ENCODE measurements at places on chromosomes 3 and 15.
A peak's percentile ranks its signal among the peaks of the same experiment; 100 is the strongest.

DNA sequence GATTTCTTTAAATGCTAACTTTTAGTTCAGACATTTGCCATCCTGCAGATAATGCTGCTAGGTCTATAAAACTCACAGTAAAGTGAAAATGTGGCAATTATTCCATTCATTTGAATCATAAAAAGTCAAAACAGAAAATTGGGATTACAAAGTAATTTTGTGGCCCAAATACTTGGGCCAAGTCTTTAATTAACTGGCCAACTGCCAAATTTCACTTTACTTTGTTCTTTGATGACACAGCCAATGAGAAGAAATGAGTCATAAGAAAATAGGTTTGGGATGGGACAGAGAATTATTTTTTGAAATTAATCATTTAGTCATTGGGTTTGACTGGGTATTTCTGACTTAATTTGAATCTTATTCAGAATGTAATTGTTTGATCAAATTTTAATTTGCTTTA lies 89.8 kb upstream of the SLC2A2 start:
- DNase-seq, result no peak

GRCh38 chr15:75687486-75688277 lies 25.0 kb downstream of the CSPG4 start:
- no peak for DNase-seq

- DNase-seq, result no peak
These were observed 50.6 kb downstream of the IQSEC1 start for GRCh38 chr3:13022348-13023234.

GRCh38 chr15:53625962-53626845 lies 133.3 kb downstream of the WDR72 start:
- no peak for DNase-seq

GRCh38 chr15:41983221-41983620 lies 10.9 kb upstream of the EHD4 start:
- DNase-seq, result no peak

- DNase-seq, result no peak
These were observed 411.2 kb downstream of the NAALADL2 start for GRCh38 chr3:175270198-175270837.

GRCh38 chr3:65109966-65110500 lies 422.2 kb upstream of the ADAMTS9 start:
- no peak for DNase-seq

DNA sequence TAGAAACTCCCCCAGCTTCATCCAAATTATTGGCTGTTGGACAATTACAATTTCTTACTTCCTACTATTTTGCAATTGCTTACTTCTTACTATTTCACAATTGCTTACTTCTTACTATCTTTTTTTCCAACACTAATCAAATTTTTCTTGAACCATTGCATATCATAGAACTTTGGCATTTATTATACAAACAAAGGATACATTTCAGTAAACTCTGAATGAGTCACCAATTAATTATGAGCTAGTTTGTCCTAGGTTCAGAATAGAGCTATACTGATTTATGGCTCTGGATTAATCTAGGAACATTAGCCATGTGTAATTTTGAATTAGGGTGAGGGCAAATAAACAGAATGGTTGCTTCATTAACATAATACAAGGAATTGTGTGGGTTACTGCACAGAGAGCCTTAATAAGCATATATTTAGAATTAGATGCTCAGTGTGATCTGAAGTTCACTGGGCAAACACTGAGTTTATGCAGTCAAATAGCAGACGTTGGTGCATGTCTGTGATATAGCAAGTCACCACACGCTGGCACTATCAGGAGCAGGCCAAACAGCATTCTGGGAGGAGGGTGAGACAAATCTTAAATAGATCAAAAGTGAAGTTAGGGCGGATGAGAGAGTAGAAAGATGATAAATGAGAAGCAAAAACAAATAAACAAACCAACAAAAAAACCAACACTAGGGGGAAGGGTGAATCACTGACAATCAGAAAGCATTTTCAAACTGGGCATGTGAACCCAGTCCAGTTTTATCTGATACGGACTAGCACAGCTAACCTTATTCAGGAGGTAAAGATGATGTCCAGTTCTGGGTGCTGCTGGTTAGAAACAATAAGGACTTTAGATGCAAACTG lies 21.5 kb downstream of the GABRR3 start:
- peak; percentile 13 for DNase-seq

DNA sequence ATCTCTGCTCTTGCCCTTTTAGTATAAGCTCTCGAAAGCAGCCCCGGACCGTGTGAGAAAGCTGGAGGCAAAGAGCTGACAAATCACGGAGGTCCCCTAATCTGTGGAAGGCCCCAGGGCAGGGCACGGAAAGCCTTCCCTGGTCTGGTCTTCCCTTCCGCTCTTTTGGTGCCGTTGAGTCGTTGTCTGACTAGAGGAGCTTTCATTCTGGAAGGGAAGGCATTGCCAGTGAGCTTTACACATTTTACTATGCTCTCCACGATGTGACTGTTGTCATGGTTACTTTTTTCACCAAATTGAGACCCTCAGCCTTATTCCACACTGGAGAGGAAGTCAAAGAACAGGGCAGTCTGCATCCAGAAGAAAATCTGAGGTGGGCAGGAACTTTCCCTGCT lies 71.7 kb downstream of the CYP19A1 start:
- no peak for DNase-seq

DNA sequence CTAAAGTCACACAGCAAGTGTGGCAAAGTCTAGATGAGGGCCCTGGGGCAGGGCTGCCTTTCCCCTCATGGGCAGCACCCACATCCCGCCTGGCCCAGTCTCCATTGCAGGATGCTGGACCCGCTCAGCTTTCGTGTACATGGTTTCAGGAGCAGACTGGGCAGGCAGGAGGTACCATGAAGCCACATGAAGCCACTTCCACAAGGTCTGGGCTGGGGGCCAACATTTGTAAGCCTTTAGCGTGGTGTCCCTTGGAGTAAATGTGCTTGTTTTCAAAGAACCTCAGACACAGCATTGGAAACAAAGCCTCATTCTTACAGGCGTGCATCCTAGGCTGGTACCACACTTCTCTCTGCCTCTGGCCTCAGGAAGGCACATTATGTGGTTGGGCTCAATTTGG lies 34.5 kb downstream of the UMPS start:
- DNase-seq, result no peak

DNA sequence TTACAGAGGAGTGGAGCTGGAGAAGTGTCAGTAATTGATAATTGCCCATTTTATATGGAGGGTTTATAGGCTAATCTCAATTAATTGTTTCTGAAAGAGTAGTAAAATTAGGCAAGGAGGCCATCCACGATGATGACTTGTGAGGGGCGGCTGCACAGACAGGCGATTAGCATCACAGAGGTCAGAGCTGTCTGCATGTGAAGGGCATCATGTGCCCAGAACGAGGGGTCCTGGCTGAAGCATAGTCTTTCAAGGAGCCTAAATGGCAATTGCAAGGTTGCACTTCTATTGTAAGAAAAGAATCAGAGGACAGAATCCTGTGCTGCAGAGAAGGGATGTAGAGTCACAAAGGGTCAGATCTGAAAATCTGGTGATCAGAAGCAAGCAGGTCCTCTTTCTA lies 196.6 kb downstream of the EBLN2 start:
- DNase-seq, result peak; percentile 66

- DNase-seq, result no peak
These were observed 144.6 kb downstream of the MCTP2 start for GRCh38 chr15:94375997-94376396.

- peak; percentile 41 for DNase-seq
These were observed 245.9 kb upstream of the TOPAZ1 start for GRCh38 chr3:43995547-43996378.

DNA sequence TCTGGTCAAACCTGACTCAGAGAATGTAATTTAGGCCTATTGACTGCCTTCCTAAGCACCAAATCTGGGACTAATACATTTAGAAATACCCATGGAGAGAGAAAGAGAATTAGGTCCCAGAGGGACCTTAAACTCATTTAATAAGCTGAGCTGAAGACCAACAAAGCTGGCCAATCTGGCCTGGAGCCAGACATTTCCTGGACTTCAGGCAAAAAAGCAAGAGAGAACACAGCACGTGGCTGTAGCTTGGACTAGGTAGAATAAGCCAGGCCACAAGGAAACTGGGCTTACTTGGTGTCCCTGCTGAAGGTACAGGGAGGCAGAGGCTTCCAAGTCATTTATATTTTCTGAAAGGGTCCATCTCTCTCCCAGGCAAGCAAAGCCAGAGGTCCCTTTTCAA lies 88.1 kb downstream of the RTP4 start:
- DNase-seq, result no peak

GRCh38 chr3:15241341-15241740 lies 35.3 kb downstream of the CAPN7 start:
- peak; percentile 2 for DNase-seq

- DNase-seq, result no peak
These were observed 33.2 kb upstream of the IQSEC1 start for GRCh38 chr3:13106308-13107001.

DNA sequence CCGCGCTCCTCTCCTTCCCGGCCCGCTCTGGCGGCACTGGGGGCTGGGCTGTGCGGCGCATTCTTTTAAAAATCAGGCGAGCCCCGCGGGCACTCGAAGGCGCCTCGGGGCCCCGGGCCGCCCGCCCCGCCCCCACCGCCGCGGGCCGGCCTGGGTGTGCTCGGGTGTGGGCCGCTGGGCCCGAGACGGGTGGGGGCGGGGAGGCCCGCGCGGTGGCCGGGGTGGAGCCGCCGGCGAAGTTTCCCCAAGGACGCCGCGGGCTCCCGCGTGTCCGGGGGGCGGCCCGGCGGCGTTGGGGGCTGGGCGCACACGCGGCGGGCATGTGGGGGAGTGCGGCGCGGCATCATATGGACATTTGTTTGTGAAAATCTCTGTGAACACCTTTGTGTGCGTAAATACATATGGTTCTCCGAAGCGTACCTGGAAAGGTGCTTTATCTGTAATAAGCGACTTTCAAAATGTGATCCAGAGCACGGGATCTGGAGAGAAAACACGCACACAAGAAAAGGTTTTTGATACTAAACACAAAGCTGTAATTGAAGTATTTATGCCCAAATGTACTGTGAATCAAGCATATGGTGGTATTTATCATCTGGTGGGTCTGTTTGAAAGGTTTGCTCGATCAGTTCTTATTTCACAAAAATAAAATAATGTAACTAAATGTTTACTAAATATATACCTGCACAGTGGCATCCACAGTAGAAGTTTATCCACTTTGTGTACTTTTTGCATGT lies 612 bp upstream of the TBL1XR1 start:
- DNase-seq, result peak; percentile 91

DNA sequence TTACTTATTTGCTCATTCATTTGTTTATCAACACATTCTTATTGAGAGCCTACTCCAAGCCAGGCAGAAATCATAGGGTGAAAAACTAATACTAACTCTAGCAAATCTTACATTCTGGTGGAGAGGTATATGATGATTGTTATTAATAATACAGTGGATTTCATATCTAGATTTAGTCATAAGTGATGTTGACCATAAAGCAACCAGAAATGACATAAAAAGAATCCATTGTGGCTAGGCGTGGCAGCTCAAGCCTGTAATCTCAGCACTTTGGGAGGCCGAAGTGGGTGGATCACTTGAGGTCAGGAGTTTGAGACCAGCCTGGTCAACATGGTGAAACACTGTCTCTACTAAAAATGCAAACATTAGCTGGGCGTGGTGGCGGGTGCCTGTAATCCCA lies 26.2 kb upstream of the IL20RB start:
- no peak for DNase-seq

DNA sequence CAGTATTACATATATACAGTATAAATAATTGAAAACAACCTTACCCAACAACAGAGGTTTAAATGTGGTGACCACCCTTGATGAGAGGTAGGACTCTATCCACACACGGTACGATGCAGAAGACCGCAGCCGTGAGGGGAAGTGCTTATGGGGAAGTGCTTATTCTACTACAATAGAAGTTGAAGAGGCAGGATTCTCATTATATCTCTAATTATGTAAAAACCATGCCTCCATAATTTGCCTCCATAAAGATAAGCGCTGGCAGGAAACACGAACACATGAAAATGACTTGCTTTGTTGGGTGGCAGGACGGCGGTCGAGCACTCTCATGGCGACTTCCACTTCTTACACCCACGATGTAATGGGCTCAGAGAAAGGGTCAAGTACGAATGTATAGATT lies 7.2 kb upstream of the MUC13 start:
- DNase-seq, result peak; percentile 35

GRCh38 chr3:58178528-58179234 lies 32.1 kb downstream of the DNASE1L3 start:
- DNase-seq, result no peak

GRCh38 chr3:133915685-133916658 lies 20.3 kb upstream of the RAB6B start:
- DNase-seq, result no peak

GRCh38 chr3:40661284-40661683 lies 136.5 kb downstream of the ZNF621 start:
- DNase-seq, result no peak

DNA sequence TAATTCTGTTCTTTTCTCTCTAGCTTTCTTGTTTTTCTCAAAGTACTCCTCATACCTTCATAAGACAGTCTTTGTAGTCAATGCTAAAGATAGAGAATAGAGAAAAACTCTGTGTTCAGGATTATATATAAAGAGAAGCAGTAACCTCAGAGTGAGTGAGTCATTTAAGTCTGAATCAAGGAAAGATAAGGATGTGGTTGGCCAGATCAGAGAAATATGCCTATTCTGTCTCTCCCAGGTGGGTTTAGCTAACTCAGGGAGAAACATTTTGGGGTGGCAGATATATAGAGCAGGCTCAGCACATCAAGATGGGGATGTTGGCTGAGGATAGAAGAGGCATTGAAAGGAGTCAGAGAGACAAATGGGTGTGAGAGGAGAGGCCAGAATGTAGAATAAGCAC lies 31.4 kb downstream of the GTF2E1 start:
- DNase-seq, result no peak

DNA sequence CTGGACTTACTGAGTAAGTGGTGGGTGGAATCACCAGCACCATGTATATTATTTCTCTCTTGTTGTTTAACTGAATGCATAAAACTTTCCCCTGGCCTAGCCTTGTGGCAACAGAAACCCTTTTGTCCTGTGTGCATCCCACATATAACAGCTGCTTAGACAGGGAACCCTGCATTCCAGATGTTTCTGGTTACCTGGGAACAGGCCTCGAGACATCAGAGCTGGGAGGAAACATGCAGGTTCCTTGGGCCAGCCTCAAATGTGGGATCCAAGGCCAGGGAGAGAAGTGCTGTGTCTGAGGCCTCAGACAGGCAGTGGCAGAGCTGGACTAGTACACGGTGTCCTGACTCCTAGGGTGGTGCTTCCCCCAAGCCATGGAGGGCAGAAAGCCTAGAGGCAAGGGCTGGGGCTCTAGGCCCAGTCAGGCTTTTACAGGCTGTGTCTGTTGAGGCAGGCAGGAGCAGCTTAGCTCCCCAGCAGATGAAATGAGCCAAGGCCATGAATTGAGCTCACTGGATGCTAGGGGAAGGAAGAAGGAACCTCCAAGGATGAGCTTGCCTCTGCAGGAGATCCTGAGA lies 57.7 kb downstream of the ITGA11 start:
- DNase-seq, result no peak

DNA sequence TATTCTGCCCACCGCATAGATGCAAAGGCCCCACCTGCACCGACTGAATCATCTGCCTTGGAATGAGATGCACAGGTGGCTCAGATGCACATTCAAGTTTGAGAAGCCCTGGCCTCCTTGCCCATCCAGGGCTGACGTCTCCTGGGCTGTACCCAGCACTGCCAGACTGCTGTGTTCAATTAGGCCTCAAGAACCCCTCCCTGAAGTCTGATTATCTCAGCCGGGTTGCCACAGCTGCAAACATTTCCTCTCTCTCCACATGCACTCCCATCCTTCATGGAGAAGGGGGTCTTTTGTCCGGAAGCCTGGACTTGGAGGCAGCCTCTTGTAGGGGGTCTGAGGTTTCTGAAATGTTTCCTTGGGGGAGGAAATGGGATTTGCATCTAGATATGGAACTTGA lies 459.4 kb upstream of the PROK2 start:
- no peak for DNase-seq
